ENCODE measurements at places on chromosomes 7 and 10.

GRCh38 chr7:142603870-142604448, 145.3 kb upstream of the PRSS1 start:
- peak; percentile 56 for DNase-seq

- DNase-seq: no peak
Observed at GRCh38 chr10:118266098-118266748, 75.9 kb downstream of the FAM204A start.

DNA sequence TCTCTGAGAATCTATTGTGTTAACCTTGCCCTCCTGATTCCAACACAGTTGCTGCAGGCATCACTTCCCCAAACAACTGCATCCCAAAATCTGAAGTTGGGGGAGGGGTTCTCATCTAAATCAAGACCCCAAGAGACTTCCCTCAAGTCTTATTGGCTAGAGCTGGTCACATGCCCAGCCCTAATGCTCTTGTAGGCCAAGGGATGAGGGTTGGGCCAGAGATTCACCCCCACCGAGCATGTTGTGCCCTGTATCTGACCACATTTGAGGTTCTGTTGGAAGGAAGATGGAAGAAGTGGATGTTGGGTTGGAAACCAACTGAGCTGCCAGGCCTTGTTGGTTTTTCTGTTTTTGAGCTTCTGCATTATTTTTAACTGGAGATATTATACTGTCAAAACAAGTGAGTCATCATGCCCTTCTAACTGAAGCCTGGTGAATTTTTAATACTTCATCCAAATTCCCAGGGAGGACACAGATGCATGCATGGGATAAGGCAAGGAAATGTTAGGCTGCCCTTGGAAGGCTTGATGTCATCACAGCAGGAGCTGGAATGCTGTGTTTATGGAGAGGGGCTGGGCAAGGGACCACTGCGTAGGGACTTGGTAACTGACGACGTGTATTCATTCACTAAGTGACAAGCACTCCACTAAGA, 68.6 kb upstream of the CACUL1 start:
- no peak for DNase-seq

GRCh38 chr10:73552819-73553715, 38.1 kb downstream of the USP54 start:
- no peak for DNase-seq

GRCh38 chr7:151891753-151892152, 14.8 kb upstream of the PRKAG2 start:
- DNase-seq: no peak

DNA sequence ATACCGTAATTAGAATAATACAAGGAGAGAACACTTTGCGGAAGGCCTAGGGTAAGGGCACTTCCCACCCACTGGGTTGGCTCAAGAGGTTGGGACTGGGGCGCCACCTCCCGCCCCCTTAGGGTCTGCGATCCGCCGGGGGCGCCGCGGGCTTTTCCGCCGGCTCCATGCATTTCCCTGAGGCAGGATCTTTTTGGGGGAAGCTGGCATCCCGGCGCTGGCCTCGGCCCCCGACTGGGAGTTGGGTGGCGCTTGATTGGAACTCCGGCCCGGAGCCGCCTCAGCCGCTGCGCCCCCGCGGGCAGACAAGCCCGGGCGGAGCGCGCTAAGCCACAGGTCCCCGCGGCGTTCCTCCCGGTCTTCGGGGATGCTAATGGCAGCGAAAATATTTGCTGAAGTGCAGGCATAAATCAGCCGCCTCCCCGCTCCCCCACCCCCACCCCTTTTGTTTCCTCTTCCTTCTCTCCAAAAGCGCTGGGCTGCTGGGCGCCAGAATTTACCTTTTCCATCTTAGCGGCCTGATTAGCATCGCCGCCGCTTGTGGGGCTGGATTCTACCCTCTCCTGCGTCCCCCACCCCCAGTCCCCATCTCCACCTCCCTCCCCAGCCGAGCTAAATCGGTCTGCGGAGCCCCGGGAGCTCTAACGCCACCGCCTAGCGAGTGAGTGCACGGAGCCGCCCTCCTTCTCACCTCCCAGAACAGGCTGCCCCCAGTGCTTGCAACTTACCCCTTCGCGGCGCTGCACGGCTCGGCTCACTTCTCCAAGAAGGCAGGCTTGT, 5.1 kb downstream of the UNC5B start:
- no peak for DNase-seq

DNA sequence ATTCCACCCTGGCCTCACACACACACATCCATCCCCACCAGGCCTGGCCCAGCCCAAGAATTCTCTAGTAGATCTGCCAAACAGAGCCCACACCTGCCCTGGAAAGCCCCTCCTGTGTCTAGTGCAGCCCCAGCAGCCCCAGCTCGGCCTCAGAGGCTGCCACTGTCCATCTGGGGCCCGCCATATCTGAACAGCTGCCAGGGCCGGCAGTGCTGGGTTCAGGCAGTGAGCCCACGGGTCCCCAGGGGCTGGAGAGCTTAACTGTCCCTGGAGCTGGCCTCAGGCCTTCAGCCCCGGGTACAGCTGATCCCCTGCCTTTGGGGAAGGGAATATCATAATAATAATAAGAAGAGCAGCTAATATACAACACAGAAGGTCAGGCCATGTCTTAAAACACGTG, 574 bp downstream of the MYL10 start:
- no peak for DNase-seq

GRCh38 chr7:108290459-108291151, 160.4 kb upstream of the LAMB4 start:
- no peak for DNase-seq

DNA sequence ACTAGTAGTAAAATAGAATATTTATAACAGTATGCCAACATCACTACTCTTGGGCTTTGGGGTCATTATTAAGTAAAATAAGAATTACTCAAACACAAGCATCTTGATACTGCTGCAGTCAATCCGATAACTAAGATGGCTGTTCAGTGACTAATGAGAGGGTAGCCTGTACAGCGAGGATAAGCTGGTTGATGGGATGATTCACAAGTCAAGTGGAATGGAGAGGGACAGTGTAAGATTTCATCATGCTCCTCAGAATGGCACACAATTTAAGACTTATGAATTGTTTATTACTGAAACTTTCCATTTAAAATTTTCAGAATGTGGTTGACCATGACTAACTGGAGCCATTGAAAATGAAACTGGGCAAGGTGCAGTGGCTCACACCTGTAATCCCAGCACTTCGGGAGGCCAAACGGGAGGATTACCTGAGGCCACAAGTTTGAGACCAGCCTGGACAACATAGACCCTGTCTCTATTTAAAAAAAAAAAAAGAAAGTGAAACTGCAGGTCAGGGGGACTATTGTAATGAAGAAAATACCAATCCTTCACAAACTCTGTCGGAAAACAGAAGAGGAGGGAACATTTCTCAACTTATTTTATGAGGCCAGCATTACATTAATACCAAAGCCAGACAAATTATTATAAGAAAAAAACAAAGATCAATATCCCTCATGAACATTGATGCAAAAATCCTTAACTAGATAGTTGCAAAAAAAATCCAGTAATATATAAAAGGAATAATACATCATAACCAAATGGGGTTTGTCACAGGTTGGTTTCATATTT, 11.2 kb downstream of the AVL9 start:
- peak; percentile 64 for DNase-seq

GRCh38 chr7:90222811-90223725, 11.5 kb downstream of the STEAP2 start:
- no peak for DNase-seq

- DNase-seq: no peak
Observed at GRCh38 chr7:16271355-16271915, 149.9 kb downstream of the CRPPA start.

GRCh38 chr7:157000741-157001653, 9.5 kb downstream of the MNX1 start:
- DNase-seq: no peak

GRCh38 chr7:158348446-158348845, 239.2 kb downstream of the PTPRN2 start:
- no peak for DNase-seq

- DNase-seq: no peak
Observed at GRCh38 chr7:33448035-33448434, 318.7 kb downstream of the BBS9 start.

DNA sequence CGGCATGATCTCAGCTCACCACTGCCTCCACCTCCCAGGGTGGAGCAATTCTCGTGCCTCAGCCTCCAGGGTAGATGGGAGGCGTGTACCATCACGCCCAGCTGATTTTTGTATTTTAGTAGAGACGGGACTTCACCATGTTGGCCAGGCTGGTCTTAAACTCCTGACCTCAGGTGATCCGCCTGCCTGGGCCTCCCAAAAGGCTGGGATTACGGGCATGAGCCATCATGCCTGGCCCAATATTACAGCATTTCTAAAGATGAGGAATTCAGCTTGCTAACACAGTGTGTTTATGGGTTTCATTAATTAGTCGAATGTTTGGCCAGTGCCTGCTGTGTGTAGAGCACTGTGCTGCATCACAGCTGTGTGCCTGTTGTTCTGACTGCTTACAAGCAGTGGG, 3.7 kb downstream of the WDR37 start:
- DNase-seq: no peak

DNA sequence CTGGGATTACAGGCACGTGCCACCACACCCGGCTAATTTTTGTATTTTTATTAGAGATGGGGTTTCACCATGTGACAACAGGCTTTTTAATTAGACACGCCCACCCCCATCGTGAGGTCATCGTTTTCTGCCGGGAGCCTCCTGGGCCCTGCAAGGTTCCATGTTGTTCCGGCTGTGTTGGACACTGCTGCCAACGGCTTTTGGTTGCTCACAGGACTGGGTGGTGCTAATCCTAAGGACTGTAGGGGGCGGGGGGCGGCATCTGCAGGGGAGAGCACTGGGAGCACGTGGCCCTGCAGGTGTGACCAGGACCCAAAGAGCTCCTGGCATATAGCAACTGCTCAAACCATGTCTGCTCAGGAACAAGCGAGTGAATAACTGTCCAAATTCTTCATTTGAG, 29.5 kb upstream of the INSIG1 start:
- DNase-seq: no peak

- DNase-seq: no peak
Observed at GRCh38 chr7:77570330-77571011, 33.4 kb downstream of the PTPN12 start.

Measured in SW 1271 (cell line).